ENCODE measurements at places on chromosomes 13 and 19.
A peak's percentile ranks its signal among the peaks of the same experiment; 100 is the strongest.

GRCh38 chr19:1275976-1276627 is 772 bp downstream of the FAM174C start:
- no peak for DNase-seq

DNA sequence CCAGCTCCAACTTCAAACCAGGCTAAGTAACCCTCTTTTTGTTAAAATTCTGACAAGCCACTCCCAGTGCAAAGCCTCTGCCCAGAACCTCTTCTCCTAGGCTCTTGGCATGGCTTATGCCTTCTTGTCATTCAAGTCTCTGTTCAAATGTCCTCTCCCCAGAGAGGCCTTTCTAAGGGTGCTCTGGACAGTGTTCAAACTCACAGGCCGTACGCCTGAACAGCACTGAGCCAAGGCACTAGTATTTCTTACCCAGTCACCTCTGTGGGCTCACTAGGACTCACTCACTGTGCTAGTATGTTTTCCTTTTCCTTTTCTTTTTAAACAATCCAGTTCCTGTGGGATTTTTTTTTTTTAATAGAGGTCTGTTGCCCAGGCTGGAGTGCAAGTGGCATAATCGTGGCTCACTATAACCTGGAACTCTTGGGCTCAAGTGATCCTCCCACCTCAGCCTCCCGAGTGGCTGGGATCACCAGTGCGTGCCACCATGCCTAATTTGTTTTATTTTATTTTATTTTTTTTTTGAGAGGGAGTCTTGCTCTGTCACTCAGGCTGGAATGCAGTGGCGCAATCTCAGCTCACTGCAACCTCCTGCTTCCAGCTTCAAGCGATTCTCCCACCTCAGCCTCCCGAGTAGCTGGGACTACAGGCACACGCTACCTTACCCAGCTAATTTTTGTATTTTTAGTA is 2.3 kb upstream of the ASF1B start:
- DNase-seq, result no peak

- no peak for DNase-seq
These were observed 5.3 kb downstream of the TTYH1 start for GRCh38 chr19:54420383-54421168.

DNA sequence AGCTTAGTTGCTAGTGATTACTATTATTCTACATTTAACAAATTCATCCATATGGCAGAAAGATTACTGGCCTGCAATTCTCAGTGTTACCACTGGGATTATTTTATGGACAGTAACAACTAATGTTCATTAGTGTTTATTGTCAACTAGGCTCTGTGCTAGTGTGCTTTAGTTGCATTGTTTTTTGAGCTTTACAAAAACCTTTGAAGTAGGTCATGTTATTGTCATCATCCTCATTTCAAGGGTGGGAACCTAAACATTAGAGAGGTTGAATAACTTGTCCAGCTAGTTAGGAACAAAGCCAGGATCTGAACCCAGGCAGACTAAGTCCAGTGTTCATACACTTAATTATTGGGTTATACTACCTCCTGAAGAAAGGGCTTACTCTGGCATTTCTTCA is 27.8 kb upstream of the TDRD3 start:
- DNase-seq, result no peak

DNA sequence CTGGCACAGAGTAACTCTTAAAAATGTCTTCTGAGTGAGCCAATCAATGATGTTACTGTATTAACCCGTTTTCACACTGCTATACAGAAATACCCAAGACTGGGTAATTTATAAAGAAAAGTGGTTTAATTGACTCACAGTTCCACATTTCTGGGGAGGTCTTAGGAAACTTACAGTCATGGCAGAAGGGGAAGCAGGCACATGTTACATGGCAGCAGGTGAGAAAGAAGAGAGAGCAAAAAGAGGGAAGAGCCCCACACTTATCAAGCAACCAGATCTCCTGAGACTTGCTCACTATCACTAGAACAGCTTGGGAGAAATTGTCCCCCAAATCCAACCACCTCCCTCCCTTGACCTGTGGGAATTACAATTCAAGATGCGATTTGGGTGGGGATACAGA is 97.6 kb upstream of the MIR17HG start:
- DNase-seq, result no peak

DNA sequence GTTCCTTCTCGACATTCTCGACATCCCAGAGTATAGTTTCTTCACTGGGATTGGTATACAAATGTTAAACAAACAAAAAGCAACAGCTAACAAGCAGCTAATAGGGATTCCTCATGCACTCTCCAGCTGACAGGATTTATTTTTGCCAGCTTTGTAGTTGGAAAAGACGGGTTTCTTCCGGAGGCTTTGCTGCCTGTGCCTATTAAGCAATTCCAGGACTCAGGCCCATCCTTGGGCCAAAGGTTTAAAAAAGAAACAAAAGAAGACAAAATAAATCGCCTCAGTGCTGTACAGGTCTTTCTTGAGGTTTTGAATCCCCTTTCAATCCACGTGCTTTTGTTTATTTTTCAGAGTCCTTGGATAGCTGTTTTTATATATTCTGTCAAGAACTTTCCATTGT is 1414.5 kb upstream of the PCDH9 start:
- DNase-seq, result no peak

DNA sequence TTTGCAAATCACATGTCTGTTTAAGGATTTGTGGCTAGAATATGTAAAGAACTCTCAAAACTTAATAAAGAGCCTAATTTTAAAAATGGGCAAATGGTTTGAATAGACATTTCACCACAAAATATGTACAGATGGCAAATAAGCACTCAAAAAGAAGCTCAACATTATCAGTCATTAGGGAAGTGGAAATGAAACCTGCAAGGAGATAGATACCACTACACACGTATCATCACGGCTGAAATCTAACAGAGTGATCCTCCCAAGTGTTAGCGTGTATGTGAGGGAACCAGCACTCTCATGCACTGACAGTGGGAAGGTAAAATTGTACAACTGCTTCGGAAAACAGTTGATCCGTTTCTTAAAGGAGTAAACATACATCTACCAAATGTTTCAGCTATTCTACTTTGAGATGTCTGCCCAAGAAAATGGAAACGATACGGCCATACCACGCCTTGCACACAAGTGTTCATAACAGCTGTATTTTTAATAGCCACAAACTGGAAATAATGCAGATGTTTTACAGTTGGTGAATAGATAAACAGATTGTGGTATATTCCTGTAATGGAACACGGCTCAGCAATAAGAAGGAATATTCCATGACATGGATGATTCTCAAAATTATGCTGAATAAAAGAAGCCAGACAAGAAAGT is 14.5 kb downstream of the ARHGEF7 start:
- no peak for DNase-seq

DNA sequence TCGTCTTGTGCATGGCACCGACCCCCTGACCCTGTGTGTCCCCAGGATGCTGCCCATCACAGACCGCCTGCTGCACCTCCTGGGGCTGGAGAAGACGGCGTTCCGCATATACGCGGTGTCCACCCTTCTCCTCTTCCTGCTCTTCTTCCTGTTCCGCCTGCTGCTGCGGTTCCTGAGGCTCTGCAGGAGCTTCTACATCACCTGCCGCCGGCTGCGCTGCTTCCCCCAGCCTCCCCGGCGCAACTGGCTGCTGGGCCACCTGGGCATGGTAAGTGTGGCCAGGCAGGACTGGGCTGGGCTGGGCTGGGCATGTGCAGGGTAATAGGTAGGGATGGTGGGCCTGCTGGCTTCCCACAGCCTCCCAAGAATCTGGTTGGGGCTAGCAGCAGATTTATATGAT is 17.0 kb downstream of the CYP4F22 start:
- no peak for DNase-seq

DNA sequence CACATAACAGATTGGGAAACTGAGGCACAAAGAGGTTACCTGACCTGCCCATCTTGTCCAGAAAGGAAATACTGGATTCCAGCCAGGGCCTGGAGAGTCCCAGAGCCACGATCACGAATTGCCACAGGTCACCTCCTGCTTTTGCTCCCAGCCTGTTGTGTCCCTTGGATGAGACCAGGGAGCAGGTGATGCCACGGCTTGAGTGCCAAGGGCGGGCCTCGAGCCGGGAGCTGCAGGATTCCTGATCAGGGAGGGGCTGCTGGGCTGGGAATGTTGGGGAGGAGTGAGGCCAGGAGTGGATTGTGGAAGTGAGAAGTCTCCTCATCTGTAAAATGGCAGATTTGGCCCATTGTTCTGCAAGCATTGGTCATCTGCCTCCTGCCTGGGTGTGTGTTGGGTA is 29.4 kb downstream of the DNM2 start:
- DNase-seq, result no peak

DNA sequence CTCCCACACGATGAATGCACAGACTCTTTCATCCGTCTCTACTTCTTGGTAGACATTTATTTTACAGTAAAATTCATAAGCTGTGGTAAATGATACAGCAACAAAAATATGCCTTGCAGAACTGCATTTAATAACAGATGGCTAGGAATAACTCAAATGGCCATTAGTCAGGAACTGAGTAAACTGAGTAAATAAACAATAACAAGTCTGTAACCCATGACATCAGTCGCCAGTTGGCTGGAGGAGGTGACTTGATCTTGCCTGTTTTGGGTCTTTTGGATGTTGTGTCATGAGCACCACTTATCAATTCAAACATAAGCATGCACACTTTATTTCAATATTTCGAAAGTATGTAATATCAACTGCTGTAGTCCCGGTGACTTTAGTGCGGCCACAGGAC is 632.6 kb upstream of the ARGLU1 start:
- DNase-seq, result no peak

DNA sequence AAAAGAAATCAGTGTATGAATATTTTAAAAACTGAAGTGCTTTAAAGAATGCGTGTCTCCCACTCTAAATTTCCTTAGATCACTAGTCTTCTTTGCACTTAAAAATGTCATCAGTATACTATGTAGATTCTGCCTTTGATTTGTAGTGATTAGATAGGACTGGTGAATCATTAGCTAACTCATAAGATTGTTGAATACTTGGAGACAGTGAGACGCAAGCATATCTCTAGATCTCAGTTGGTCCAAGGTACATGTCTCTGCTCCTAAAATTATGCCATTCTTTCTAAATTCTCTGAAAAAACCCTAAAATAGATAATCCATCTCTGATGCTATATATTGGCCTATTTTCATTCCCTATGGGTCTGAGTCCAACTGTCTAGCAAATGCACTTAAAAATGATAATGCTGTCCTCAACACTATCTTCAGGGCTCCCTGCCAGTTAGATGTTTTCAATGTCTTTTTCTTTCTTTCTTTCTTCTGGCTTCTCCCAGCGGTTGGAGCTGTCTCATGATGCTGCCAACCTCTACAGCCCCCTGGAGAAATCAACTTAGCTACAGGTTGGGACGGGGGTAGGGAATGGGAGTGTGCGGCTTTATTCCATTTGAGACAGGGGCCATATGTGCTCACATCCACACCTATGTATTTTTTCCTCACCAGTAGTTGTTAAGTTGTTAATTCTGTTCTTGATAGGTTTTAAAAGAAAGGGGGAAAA is 301.0 kb downstream of the NDFIP2 start:
- DNase-seq, result no peak

- DNase-seq, result peak; percentile 52
These were observed 751 bp downstream of the GRAMD1A start for GRCh38 chr19:35000647-35001501.

DNA sequence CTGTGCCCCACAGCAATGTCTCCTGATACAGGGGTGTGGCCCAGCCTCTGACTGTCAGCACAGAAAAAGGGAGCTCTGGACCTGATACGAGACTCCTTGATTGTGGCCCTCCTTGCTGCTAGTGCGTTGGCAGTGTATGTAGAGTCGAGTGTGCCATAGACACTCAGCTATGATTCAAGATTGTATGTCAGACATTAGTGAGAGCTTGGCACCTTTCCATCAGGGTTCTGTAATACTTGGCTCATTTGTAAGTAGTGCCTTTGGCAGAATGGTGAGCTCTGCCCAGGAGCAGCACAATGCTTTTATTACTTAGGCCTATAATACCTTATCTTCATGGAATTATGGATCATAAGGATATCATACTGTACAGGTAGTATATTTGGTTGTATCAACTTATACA is 83.4 kb downstream of the ATP8A2 start:
- no peak for DNase-seq

DNA sequence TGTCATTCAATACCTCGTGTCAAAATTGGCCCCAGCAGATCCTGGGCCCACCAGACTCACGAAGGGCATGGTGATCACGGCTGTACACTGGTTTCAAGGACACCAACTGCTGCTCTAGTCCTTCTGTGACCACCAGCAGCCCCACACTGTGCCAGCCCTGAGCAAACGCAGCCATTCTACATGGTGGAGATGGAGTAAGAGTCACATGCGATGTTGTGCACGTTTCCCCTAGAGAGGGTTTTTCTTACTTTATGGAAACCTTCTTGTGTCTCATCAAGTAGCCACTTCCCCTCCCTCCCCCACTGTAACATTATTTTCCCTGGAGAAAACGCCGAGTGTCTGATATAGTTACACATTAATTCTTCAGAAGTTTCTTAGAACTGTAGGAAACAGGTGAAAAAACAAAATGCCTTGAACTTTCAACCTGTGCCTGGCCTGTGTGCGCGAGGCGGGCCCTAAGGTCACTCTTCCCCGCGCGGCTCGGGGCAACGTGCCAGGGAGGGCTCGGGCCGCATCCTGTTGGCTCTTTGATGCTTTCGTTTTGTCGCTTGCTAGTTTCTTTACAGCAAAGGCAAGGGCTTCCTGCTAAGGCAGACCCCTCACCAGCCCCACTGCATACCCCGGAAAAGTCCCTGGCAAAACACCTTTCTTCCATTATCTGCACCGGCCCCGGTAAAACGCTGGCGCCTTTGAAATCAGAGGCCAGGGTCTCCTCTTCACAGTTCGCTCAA is 44.6 kb downstream of the GGACT start:
- no peak for DNase-seq

- peak; percentile 26 for DNase-seq
These were observed 299.0 kb downstream of the KLF12 start for GRCh38 chr13:73835138-73835721.

- DNase-seq, result no peak
These were observed 712 bp upstream of the RINL start for GRCh38 chr19:38878575-38879399.

GRCh38 chr13:26929971-26930730 is 169.6 kb upstream of the GPR12 start:
- no peak for DNase-seq

DNA sequence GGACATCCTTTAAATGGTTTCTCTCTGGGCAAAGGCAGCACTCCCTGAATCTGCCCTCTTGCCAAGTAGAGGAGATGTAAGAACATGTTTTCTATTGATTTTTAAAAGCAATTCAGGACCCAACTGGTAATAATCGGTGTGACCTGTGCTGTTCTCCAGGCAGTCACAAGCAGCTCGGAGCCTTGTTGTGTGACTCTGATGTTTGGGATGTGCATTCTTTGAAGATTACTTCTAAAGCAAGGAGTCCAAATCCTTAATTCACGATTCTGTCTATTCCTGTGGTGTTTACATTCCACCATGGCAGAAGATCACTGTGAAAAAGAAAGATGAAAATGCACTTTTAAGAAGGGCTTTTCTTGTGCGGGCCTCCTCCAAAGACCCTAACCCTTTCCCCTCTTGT is 122.3 kb upstream of the ZNF536 start:
- DNase-seq, result no peak

- no peak for DNase-seq
These were observed 164.4 kb downstream of the TM9SF2 start for GRCh38 chr13:99665711-99666110.

- no peak for DNase-seq
These were observed 10.3 kb downstream of the IER2 start for GRCh38 chr19:13160557-13160956.

GRCh38 chr19:18450931-18451836 is 13.3 kb upstream of the ISYNA1 start:
- DNase-seq, result no peak
